CD14-positive monocyte (primary cell): ENCODE measurements at places on chromosomes 1 and 21. TPM values are rescaled to one million over a fixed set of nuclear protein-coding genes. Genes with fewer than 3 reads are reported as not detected.

- peaks cover 3% of the 10 kb centered on the region for H3K4me1 ChIP-seq
- H3K4me3 ChIP-seq: no peak overlapping the region
- no peaks in the 10 kb centered on the region for H3K36me3 ChIP-seq
- H3K27ac ChIP-seq: no peak overlapping the region
- no peaks in the 10 kb centered on the region for H3K27me3 ChIP-seq
Observed at GRCh38 chr1:235549351-235550139, 45.3 kb upstream of the B3GALNT2 start.

GRCh38 chr1:10459184-10459583 lies 9.4 kb downstream of the CORT start:
- no peaks in the 10 kb centered on the region for H3K27me3 ChIP-seq
- H3K4me3 ChIP-seq: no peak overlapping the region
- no peak for DNase-seq
- H3K36me3 ChIP-seq: peaks cover 22% of the 10 kb centered on the region

HTR1D gene
- polyA plus RNA-seq: not detected in 2 replicates

DNA sequence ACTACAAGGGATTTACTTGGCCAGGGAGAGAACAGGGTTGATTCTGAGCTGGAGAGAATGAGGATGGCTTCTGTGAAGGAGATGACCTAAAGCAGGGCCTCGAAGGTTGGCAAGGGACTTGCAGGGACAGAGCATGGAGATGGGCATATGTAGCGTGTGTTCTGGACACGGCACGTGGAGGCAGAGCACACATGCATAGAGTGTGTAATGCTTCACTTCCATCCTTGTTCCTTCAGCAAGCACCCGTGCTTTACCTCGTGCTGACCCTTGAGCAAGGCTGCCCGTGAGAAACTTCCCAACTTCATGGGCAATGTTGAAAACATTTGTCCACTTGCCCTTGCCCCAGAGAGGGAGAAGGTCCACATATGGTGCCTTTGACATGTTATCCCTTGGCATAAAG lies 33.1 kb downstream of the NFIA start:
- peaks cover 18% of the 10 kb centered on the region for H3K4me1 ChIP-seq
- no peaks in the 10 kb centered on the region for H3K27me3 ChIP-seq
- no peak overlapping the region for H3K27ac ChIP-seq
- no peaks in the 10 kb centered on the region for H3K36me3 ChIP-seq
- no peak overlapping the region for H3K4me3 ChIP-seq

DNA sequence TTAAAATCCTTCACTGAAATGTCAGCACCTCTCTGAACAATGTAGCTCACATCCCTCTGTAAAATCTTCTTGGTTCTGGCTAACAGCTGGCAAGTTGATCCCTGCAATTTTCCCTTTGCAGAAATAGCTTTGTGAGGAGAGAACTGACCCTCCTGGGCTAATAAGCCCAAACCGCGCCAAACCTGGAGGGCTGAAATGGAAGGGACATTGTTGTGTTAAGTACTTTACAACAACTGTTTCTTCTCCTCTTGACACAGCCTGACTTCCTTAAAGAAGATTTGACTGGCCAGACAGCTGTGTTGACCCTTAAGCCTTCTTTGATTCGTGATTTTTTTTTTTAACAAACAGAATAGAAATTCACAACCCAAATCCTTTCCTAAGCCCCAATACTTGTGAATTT lies 5.7 kb downstream of the LMX1A start:
- peaks cover 81% of the 10 kb centered on the region for H3K27me3 ChIP-seq
- H3K36me3 ChIP-seq: no peaks in the 10 kb centered on the region
- DNase-seq: no peak
- no peaks in the 10 kb centered on the region for H3K4me1 ChIP-seq
- H3K27ac ChIP-seq: no peak overlapping the region

CD48 gene
- 456 and 688 TPM in 2 replicates for polyA plus RNA-seq

RPS6KC1 gene
- polyA plus RNA-seq: 11.4 TPM

C1orf185 gene
- not detected for polyA plus RNA-seq

DNA sequence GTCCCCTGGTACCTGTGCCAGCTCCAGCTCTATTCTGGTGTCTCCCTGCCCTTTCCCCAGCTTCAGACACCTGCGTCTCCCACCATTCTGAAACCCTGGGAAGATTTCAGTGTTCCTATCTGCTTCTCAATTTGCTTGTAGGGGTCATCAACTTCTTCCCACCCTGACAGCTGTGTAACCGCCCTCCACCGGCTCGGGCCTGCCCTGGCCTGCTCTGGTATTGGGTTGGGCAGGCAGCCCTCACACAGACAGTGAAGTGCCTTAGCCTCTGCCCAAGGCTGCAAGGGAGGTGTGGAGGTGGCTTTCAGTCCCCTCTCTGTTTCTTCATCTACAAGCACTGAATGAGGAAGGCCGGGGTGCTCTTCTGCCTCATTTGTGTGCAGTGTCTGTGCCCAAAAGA lies 97.2 kb downstream of the LAMC2 start:
- H3K27me3 ChIP-seq: no peaks in the 10 kb centered on the region
- no peaks in the 10 kb centered on the region for H3K36me3 ChIP-seq
- H3K27ac ChIP-seq: no peak overlapping the region
- H3K4me3 ChIP-seq: no peak overlapping the region
- peaks cover 33% of the 10 kb centered on the region for H3K4me1 ChIP-seq

AIRE gene
- not detected for polyA plus RNA-seq

DNA sequence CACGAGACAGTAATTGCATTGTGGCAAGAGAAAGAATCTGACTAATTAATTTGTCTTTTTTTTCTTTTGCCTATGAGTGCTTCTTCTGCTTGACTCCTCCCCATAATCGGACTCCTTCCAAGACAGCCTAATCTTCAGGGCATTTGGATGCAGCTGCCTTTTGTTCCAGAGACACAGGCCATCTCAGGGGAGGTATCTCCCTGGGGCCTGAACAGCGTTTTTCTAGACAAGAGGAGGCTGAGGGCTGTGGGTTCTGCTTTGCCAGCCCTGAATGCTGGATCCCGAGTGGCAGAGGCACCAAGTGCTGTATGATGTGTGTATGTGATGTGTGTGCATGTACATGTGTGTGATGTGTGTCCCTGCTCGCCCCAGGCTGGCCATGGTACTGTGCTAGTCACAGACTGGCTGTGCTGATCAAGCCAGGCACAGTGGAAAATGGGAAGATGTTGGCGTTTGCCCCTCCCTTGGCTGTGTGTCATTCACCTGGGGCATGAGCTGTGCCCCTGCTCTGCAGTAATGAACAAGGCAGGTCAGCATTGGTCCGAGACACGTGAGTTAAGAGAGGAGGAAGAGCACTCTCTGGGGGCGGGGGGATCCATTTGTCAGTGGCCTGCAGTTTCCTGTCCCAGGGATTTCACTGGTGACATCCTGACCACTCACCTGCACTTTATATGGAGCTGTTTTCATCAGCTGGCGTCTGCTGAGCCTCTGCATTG lies 77.2 kb downstream of the ADARB1 start:
- H3K27ac ChIP-seq: no peak overlapping the region
- no peaks in the 10 kb centered on the region for H3K36me3 ChIP-seq
- H3K4me3 ChIP-seq: no peak overlapping the region
- H3K27me3 ChIP-seq: no peaks in the 10 kb centered on the region
- peaks cover 29% of the 10 kb centered on the region for H3K4me1 ChIP-seq
